ENCODE measurements at places on chromosomes 7 and 10.

DNA sequence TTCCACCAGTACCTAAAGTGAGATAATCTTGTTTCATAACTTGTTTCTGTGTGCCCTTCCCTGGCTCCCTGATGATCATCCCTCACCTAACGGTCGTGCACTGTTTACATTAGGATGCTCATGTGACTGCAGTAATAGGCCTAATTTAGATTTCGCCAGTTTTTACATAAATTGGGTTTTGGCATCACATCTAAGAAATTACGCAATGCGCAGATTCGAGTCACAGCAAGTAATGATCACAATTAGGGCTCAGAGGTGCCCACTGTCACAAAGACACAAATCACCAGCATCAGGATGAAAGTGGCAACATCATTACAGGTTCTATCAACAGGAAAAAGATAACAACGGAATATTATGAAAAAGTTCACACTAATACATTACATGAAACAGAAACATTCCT lies 94.7 kb downstream of the LARP4B start:
- no peak for DNase-seq

- no peak for DNase-seq
These were observed 37.2 kb downstream of the FIGNL1 start for GRCh38 chr7:50412973-50413372.

GRCh38 chr7:85176197-85176596 lies 10.7 kb downstream of the SEMA3D start:
- no peak for DNase-seq

- peak; percentile 57 for DNase-seq
These were observed 23.6 kb upstream of the SRI start for GRCh38 chr7:88243345-88243909.

- no peak for DNase-seq
These were observed 237.7 kb upstream of the LRRN3 start for GRCh38 chr7:110853263-110853662.

DNA sequence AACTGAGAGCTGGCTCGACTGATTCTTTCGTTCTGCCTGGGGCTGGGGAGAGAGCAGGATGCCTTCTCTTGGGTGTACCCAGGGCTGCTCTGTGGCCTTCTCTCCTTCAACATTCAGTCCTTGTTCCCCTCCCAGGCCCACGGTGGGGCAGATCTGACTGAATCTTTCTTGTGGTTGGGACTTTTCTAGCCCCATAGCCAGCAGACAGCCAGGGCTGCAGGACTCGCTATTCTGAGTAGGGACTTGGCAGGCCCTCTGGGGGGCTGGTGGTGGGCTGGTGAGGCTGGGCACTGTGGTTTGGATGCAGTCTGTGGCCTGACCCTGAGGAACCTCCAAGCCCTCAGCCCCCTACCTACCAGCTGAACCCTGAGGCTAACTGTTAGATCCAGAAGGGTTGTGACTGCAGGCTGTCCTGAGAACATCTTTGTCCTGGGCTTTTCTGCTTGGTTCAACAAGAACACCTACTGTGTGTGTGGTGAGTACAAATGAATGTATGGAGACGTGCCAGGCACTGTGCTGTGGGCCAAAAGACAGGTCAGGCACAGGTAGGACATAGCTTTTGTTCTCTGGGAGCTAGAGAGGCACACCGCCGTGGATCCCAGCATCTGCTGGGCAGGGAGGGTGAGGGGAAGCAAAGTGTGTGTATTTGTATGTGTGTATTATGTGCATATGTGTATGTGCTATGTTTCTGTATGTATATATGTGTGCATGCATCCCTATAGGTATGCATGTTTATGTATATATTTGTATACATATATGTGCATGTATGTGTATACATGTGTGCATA lies 2.1 kb upstream of the PALD1 start:
- no peak for DNase-seq

- no peak for DNase-seq
These were observed 106.9 kb upstream of the CSTF2T start for GRCh38 chr10:51806079-51806835.

GRCh38 chr10:100489396-100489795 lies 26.6 kb downstream of the WNT8B start:
- DNase-seq, result no peak

DNA sequence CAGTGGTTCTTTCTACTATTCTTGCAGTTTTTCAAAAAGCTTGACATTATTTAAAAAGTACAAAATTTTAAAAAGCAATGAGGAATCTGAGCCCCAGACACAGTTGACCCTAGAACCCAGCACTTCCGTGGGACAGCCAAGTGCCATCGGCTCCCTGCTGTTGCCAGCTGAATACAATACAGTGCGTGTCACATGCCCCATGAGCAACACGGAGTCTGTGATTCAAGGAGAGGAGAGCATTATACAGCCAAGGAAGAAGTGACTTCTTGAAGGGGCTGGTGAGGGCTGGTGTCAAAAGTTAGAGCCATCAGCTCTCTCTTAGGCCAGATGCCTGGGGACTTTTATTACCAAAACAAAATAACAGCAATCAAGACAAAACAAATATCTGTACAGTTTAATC lies 123.0 kb upstream of the FGFR2 start:
- DNase-seq, result no peak

- DNase-seq, result no peak
These were observed 9.0 kb downstream of the ZWINT start for GRCh38 chr10:56351909-56352630.

DNA sequence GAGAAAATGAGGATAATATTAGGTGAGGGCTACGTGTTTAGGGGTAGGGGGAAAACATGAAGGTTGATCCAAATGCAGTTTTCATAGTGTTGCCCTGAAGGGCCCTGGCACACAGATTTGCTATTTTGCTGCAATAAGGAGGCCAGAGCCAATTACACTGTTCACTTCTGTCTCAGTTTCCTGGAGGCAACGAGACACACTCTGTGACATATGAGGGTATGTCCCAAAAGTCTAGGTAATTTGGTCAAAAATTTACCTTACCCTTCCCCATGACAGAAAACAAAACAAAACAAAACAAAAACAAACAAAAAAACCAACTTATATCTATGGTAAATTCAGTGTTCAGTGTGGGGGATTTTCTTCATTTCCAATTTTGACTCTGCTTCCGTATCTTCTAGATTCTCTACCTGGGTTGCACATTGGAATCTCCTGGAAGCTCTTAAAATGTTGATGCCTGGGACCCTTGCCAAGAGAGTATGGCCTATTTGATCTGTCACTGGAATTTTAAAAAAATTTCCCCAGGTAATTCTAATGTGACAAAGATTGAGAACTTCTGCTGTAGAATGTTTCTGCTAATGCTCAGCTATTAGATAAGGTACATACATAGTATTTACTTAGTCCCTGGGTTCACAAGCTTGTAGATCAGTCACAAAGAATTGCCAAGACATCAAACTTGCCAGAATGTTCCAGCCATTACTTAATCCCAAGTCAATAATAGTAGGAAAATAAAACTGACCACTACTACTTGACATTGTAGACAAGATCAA lies 139.5 kb downstream of the SEMA3E start:
- DNase-seq, result no peak

GRCh38 chr10:76628801-76629200 lies 1008.8 kb downstream of the KCNMA1 start:
- no peak for DNase-seq

DNA sequence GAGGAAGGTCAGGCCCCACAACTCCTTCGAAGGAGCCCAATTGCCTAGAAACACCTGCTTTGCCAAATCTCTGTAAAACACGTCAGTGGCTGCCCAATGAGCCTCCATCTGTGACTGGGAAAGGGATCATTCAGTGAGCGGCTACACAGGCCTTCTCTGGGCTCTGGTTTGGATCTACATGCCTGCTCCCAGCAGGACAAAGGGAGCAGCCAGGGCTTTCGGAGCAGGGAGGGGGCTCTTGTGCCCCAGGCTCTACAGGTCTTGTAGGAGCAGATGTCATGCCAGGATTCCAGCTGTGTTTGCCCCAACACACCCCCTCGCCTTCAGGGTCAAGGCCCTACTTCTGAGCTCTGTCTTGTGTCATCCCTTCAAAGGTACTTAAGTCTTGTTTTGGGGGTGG lies 73.5 kb downstream of the CLEC2L start:
- DNase-seq, result no peak

GRCh38 chr10:118590334-118590733 lies 5.1 kb downstream of the PRLHR start:
- DNase-seq, result no peak

DNA sequence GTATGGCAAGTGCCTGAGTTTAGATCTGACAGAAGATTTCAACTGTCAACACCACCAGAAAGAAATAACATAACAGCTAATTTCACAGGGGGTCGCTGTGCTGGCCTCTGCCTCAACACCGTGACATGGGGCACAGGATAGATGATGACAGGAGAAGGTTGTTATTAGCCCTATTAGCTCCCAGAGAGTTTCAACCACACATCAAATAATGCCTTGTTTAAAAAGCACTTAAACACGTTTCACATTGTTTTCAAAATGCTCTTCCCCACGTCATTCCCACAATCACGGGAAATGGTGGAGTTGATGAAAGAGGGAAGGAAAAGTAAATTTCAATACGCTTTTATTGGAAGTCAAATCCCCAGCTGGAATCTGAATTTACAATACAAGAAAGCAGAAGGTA lies 184.7 kb downstream of the MAGI2 start:
- DNase-seq, result peak; percentile 40

GRCh38 chr10:12036073-12036655 lies 6.4 kb downstream of the UPF2 start:
- DNase-seq, result no peak

DNA sequence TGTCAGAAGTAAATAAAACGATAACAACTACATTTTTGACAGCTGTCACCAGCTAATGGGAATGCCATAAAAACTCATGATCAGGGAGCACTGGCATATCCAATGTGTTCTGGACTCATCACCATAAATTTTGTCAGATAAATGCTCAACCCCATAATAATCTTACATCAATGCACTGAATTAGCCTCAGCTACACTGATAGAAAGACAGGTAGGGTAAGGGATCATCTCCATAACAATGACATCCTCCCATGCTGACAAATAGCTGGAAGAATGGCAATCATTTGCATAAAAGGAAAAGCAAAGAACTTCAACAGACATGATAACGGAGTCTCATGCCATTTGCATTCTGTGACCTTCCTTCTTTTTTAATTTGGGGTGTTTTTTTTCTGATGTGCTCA lies 352.8 kb upstream of the PFKP start:
- no peak for DNase-seq

GRCh38 chr7:76347710-76348109 lies 11.1 kb downstream of the YWHAG start:
- no peak for DNase-seq

GRCh38 chr7:44378744-44379143 lies 53.4 kb upstream of the CAMK2B start:
- DNase-seq, result peak; percentile 90

- no peak for DNase-seq
These were observed 217.7 kb upstream of the KCND2 start for GRCh38 chr7:120055300-120055699.

DNA sequence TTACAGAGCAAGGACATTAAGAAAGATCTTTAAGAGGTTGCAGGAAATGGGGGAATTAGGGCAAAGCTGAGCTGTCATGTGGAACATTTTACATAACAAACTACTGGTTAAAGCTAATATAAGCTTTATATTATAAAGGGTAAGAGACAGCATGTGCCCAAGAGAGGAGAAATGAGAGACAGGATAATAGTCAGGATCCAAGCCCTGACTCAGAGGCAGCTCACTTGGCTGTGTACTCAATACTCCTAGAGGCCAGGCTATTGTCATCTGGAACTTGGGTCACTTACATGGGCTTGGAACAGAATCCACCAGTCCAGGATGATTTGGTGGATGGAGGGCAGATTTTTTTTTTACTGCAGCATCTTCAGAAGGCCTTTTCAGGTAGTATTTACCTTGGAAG lies 418.6 kb upstream of the ZMIZ1 start:
- DNase-seq, result no peak

GRCh38 chr10:88100281-88100680 lies 236.9 kb downstream of the PTEN start:
- DNase-seq, result no peak

DNA sequence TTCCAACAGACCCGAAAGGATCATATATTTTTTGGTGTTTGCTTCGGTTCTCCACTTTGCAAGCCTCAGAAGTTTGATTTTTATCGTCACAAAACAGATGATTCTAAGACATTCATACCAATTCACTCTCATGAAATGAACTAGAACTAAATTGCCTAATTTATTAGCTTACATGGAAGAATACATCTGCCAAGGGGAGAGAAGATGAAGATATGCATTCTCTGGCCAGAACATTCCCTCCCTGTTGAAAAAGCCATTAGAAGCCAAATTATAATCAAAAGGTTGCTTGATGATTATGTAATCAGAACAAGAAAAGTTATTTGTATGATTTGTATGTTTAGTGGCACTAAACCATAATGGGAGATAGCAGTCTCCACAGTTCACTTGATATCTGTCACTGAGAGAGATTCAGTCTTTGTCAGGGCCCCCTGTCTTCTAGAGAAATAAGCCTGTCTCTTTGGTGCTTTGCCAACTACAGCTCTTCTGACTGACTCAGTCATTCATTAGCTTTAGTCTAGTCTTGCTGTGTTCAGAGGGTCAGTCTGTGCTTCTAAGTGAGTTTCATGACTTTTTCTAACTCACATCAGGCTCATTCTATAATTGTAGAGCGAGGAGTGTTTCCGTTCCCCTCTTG lies 95.3 kb upstream of the GNAI1 start:
- DNase-seq, result no peak

Measured in lung microvascular endothelial cell (primary cell).